ENCODE measurements at places on chromosomes 12 and 14.
A peak's percentile ranks its signal among the peaks of the same experiment; 100 is the strongest.

DNA sequence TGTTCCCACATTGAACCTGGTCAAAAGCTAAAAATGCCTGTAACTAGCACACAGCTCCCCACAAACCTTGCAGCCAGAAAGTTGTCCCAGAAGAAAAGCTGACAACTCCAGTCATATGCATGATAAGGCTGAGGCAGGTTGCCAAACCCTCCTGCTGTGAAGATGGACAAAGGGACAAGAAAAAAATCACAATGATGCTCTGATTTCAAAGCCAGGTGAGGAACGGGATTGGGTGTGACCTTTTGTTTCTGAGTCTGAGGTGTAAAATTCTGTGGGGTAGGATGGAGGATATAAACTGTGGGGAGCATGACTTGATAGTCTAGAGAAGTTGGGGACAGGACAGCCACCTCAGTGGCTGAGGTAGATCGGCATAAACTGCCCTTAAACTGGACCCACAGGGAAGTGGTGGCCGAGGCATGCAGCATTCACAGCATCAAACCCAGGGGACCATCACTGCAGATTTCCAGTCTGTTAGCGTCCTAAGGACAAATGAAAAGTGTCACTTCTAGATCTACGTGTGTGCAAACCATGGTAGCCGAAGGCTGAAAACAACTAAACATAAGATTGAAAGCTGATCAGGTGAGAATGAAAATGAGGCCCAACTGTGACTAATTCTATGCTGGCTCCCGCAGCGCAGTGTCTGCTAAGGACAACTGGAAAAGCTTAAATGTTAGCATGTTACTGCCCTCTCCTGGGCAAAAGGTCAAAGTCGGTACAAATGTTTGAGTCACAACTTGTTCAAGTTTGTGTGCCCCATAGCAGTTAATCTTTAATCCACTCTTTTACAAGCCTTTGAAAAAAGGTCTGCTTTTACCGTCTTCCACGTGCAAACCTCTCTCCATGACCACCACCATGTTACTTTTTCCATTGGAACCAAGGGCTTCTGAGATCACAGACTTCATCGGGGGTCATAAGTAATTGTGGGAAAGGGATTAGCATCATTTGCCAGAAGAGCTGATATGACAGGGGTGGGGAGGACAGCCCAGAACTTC, 39.8 kb downstream of the GRIN2B start:
- no peak for DNase-seq

DNA sequence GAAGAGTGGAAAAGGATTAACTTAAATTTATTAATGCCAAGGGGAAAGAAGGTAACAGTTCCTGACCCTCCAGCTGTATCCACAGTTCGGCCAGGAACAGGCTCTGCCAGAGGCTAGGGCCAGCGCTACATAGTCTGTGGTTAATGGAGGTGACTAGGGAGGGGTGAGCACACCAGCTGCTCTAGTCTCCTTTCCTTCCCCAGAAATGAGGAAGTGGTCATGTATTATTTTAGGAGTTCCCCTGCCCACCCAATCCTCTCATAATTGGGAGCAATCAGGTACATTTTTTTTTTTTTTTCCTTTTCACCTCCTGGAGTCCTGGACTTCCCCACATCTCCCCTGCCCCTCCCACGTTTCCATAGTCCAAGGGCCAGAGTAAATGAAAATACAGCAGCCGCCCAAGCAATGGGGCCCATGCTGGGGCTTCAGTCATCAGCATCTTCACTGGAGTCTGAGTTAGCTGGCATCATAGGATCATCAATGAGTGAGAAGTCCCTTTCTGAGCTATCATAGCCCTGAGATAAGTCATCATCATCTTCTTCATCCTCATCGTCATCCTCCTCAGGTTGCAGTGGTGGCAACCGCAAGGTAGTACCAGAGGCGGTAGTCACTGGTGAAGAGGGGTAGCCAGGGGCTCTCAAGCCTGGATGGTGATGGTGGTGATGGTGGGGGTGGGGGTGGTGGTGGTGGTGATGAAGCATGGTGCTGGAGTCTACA, 1.5 kb upstream of the SUPT16H start:
- no peak for DNase-seq

- no peak for DNase-seq
Measured at GRCh38 chr14:61025251-61026223, 44.5 kb downstream of the SLC38A6 start.

DNA sequence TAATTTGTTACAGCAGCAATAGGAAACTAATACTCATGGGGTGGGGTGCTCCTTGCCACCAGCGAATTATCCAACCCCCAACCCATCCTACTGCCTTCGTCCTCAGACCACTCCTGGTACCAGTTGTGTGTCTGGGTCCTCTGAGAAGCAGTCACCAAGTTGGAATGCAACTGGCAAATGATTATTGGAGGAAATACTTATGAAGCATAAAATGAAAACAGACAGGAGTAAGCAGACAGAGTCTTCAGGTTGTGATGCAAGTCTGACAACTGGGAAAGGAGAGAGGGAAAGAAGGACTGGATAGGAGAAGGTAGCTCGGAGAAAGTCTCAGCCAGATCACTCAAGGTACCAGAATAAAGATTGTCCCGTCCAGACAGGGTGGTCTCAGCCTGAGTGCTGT, 181.1 kb upstream of the ARID2 start:
- no peak for DNase-seq

DNA sequence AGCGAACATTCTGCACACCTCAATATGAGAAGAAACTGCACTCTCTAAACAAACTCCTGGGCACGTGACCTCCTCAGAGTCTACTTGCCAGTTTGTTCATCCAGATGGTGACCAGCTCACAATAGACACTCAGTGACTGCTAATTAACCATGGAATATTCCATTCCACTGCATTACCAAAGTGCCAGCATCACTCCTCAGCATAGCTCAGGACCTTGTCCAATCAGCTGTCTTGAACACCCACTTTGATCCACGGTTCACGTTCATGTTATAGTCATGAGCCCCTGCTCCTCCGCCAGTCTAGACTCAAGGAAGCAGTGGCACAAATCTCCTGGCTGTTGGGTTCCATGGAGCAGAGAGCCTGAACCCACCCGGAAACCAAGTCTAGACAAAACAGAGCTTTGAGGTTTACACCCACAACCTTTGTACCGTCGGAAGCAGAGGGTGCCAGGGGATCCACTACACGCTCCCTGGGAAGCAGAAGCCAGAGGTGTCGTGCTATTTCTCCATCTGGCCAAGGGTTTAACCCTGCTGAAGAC, 285.3 kb downstream of the ZFP36L1 start:
- DNase-seq = peak; percentile 49

DNA sequence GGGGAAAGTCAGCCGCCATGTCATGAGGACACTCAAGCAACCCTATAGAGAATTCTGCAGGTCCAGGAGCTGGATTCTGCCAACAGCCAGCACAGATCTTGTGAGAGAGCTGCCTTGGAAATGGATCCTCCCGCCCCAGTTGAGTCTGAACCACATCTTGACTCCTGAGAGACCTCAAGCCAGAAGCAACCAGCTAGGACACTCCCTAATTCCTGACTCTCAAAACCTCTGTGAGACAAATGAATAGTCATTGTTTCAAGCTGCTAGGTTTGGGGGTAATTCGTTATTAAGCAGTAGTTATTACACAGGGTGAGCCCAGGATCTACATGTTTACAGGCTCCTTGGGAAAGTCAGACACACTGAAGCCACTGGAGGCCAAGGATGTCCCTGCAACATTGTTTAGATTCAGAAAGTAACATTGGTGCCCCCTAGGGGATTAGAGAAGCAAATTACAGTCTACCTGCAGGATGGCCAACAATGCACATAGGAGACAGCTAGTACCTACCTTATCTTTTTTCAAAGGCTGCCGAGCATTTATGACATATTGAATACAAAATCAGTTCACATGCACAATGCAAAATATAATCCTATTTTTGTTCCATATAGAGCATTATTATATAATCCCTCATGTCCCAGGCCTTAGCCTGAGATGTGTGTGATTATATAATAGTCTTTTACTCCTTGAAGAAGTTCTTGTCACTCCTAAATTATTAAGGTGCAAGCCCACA, 57.9 kb upstream of the FICD start:
- DNase-seq = no peak

- DNase-seq = no peak
Measured at GRCh38 chr12:58509116-58509885, 411.0 kb downstream of the LRIG3 start.

GRCh38 chr14:82595466-82595865, 1061.8 kb upstream of the SEL1L start:
- DNase-seq = no peak

DNA sequence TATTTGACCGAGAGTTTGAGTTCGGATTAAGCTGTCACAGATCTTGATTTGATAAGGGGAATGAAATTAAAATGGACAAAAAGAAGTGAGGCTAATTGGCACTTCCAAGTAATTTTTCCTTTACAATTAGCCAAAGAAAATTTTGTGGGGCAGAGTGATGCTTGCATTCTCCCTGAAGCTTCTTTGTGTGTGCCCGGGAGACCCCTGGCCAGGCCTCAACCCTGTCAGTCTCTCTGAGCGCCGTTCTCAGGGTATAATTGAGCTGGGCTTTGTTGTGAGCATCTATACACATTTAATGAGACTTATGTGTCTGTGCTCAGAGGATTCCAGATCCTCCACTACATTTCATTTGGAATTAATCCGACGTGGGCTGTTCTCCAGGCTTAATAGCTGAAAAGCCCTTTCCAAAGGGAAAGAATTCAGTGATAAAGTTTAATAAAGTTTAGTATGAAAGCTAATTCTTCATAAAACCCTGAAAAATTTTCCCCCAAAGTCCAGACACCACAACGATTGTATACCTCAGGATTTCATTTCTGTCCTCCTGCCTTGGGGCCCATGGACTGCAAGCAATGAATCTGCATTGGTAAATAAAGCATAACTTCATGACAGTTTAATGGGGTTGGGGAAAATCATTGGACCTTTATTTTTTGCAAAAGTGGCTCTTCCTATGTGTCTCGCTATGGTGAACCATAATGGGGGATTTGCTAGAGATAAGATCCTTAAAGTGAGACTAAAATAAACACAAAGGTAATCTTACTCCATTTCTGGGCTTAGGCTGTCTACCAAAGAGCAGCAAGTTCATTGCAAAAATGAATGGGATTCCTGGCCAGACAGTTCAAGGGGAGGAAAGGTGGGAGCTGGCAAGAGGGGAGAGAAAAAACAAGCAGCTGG, 292.6 kb downstream of the C12orf75 start:
- no peak for DNase-seq

- DNase-seq = no peak
Measured at GRCh38 chr12:18135509-18135908, 45.5 kb upstream of the RERGL start.

- no peak for DNase-seq
Measured at GRCh38 chr12:131909081-131909751, 14.8 kb downstream of the ULK1 start.

GRCh38 chr12:46071335-46071734, 81.0 kb upstream of the SCAF11 start:
- DNase-seq = no peak

DNA sequence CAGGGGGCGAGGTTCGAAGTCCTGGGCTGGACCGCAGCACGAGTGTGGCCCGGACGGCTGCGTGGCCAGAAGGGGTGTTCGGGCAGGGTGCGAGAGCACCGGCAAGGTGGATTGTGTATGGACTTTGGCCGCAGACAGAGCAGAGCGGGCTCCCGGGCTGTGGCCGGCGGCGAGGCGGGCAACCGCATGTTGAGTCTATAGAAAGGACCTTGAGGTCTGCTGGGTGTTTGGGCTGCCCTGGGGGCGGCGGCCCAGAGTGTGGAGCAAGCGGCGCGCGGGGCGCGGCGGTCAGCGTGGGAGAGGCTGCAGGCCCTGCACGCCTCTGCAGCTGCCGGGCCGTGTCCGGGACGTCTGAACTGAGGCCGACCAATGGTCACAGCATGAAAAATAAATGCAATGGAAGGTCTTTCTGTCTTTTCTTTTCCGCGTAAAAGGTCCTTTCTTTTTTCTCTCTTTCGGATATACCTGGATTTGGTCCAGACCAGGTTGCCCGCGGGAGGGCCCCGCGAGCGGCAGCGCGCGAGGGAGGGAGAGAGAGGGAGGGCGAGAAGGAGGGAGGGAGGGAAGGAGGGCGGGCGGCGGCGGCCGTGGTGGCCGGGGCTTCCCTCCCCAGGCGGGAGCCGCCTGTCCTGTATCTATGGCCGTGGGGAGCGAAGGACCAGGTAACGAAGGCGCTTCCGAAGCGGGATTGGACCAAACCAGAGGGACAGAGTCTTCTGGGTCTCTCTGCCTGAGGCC, 5.5 kb upstream of the HOXC9 start:
- DNase-seq = no peak

DNA sequence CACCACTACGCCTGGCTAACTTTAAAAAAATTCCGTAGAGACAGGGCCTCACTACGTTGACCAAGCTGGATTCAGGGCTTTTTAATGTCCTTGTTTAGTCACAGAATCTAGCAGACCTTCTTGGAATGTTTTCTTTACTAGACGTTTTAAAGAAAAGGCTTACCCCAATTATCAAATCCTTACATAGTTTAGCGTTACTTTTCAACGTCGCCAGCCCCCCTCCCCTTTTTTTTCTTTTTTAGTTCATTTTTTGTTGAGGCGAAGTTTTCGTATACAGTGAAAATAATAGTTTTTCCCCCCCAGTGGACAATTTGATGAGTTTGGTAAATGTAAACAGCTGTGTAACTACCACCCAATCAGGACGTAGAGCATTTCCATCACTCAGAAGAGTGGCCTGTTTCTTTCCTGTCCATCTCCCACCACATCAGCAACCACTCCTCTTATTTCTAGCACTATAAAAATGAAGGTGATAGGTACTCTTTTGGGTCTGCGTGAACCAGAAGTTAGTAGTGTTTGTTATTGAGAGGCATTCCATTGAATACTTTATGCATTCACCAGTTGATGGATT, 753 bp upstream of the DLGAP5 start:
- no peak for DNase-seq

GRCh38 chr12:27009881-27010301, 4.3 kb downstream of the TM7SF3 start:
- no peak for DNase-seq

GRCh38 chr14:73785834-73786635, 65.6 kb upstream of the PTGR2 start:
- DNase-seq = peak; percentile 92

- DNase-seq = no peak
Measured at GRCh38 chr12:106296179-106296877, 6.2 kb upstream of the TCP11L2 start.

DNA sequence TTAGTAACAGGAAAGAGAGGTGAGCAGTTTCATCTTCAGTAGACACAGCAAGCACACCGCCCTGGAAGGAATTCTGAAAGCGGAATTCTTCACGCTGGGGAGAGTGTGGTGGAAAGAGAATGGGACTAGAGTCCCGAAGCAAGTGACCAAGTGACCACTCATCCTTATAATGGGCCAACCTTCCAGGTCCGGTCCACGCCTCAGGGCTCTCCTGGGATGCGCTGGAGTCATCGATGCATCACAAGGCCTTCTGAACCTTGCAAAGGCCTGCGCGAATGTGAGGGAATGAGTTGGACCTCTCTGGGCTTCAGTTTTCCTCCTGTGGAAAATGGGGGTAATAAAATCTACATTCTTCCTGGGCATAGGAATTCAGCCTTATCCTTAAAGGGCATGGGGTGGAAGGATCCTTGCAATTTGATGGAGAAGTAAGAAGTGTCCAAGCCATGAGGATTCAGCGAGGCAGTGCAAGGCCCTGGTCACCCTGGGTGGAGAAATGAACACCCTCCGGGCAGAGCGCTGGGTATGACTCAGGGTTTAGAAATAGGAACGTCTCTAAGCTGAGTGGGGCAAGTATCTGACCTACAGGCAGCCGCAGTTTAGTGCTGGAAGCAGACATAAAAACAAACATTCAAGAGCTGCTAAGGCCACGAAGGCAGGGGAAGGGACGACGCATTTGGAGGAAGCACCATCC, 97.7 kb downstream of the SETD3 start:
- DNase-seq = no peak

- DNase-seq = peak; percentile 64
Measured at GRCh38 chr12:53057816-53058500, 8.1 kb downstream of the TNS2 start.

Measured in suprapubic skin (tissue), 4 donors.